Stimulated activated CD4-positive, alpha-beta T cell treated with anti-CD3 and anti-CD28 coated beads, Interleukin-1b, Interleukin-23, amount 100 ng/mL, for 24 hours (primary cell): ENCODE measurements at places on chromosomes 5 and 9.

GRCh38 chr9:96350866-96351265 lies 32.6 kb downstream of the SLC35D2 start:
- no peak for DNase-seq

DNA sequence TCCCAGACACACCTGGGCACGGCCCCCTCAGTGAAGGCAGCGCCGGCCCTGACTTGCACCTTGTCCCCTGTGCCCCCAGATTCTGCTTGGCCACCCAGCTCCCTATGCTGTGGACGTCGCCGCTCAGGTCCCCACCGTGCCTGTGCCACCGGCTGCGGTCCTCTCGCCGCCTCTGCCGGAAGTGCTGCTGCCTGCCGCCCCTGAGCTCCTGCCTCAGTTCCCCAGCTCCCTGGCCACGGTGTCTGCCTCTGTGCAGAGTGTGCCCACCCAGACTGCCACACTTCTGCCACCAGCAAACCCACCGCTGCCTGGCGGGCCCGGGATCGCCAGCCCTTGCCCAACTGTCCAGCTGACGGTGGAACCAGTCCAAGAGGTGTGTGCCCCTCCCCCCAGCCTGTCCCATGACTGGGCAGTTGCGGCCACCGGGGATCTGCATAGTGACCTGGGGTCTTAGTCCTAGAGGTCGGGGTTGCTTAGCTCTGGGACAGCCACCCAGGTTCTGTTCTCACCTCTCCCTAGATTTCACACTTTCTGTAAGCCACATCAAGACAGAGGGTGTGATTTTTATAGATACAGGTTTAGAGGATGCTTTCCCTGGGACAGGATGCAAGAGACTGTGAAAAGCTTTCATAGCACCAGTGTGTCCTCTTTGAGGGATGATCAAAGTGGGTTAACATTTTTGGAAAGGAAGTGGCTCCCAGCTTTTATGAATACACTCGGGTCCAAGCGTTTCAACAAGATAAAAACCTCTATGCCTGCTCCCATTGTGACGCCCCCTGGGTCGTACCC lies 78.0 kb downstream of the WNK2 start:
- DNase-seq: no peak

DNA sequence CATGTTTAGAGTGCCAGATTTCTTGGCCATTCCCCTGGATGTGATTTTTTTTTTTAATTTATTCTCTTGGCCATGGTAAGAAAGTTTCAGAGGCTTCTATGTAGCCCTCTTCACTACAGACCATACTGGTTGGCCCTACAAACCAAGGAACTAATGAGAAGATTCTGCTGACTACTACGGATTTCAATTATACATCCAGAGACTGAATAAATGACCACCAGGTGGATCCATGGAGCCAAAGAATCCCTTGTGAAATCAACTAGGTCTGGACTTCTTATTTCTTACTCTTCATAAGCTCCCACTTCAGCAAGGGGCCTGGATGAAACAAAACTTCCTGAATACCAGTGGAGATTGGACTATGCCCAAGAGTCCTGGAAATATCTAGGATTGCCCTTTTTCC lies 27.6 kb downstream of the ZNF622 start:
- DNase-seq: no peak

GRCh38 chr9:34254141-34254913 lies 74.7 kb downstream of the KIF24 start:
- DNase-seq: no peak
